ENCODE measurements at places on chromosomes 5 and 9.
A peak's percentile ranks its signal among the peaks of the same experiment; 100 is the strongest.

- peak; percentile 42 for DNase-seq
Observed at GRCh38 chr5:170466988-170467707, 36.7 kb upstream of the KCNIP1 start.

GRCh38 chr9:97570899-97571298 lies 62.3 kb downstream of the TSTD2 start:
- no peak for DNase-seq

GRCh38 chr5:144276034-144276822 lies 105.6 kb downstream of the KCTD16 start:
- DNase-seq, result no peak

DNA sequence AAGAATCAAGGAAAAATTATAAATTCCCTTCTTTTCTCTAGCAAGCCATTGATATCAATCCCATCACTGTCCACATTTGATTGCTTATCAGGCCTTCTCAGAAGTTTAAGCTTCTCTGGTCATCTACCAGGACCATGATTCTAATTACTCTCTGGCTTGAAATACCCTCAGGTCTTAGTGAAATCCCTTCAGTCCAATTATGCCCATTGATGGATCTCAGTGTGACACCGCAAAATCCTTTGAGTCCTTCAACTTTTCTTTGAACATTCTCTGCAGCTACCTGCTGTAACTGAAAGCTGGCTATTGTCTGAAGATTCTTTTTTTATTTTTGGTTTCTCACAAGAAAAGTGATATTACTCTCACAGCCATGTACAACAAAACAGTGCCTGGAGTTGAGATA lies 3.0 kb upstream of the CDH9 start:
- no peak for DNase-seq

DNA sequence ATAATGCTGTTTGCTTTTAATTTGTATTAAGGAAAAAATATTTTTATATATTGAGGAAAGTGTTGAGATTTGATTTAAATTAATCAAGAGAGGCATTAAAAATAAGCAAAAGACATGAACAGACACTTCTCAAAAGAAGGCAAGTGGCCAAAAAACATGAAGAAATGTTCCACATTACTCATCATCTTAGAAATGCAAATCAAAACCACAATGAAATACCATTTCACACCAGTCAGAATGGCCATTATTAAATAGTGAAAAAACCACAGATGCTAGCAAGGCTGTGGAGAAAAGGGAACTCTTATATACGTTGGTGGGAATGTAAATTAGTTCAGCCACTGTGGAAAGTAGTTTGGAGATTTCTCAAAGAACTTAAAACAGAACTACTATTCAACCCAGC lies 45.9 kb downstream of the RANBP17 start:
- DNase-seq, result no peak

DNA sequence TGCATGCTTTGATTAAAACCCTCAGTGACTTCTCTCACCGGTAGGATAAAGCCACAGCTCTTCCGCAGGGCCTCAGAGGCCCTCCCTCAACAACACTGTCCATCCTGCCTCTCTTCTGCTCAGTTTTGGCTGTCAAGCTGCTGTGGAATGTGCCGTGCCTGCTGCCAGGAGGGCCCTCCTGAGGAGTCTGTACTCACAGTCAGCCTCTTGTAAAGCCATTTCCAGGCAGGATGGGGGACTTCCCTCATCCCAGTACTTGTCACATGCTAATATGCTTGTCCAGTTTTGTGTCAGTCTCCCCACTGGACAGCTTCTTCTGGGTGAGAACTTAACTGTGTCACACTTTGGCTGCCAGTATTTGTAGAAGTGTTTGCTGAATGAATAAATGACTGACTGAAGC lies 13.9 kb upstream of the DDX41 start:
- no peak for DNase-seq

- no peak for DNase-seq
Observed at GRCh38 chr9:125634040-125634717, 72.8 kb downstream of the MAPKAP1 start.

DNA sequence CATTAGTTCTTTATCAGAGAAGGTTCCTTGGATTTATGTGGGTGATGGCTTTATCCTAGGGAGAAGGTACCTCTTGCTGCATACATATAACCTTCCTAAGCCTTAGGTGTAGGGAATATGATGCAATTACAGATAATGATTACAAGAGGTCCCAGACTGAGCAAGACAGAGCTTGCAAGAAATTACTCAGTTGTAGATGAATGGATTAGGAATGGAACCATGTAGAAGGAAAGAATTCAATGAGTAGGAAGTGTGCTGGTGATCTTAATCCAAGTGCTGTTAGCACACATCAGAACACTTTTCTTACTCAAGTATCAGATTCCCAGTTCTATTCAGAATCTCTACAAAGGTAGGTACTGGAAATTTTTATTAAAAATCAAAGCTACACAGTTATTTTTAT lies 2.5 kb downstream of the OR13F1 start:
- DNase-seq, result no peak

DNA sequence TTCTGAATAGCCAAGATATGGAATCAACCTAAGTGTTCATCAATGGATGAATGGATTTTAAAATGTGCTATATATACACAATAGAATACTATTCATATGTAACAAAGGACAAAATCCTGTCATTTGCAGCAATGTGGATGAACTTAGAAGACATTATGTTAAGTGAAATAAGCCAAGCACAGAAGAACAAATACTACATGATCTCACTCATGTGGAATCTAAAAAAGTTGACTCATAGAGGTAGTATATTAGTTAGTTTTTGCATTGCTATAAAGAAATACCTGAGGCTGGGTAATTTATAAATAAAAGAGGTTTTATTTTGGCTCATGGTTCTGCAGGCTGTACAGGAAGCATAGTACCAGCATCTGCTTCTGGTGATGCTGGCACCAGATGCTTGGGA lies 8.1 kb downstream of the CATSPER3 start:
- DNase-seq, result no peak

DNA sequence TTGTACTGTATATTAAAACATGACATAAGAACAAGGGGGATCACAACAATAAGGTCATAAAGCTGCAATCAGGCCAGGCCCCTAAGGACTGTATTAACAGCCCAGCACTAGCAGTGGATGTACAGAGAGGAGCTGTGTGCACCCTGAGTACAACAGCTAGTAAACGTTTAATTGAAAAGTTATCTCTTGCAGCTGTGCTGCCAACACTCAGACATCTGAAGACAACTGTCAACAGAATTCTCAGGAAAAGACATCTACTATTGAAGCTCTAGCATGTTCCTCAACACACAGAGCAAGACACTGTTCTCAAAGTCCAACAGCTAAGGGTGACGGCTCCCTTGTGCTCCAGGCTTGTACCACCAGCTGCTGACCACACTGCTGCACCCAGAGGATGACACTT lies 199.6 kb downstream of the DCP2 start:
- no peak for DNase-seq

GRCh38 chr9:16316456-16316855 lies 554.0 kb downstream of the BNC2 start:
- DNase-seq, result no peak

DNA sequence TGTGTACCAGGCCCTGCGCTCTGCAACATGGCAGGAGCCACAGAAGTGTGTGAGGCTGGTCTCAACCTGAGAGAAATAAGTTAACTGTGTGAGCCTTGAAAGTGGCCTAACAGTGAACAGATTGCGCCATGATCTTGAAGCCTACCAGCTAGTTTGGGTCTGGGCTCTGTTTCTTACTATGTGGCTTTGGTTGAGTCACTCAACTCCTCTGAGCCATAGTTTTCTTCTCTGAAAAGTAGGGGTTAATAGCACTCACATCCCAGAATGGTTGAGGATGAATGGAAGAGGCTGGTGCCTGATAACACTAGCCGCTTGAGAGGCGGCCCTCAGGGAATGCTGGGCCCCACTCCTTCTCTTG lies 121.5 kb downstream of the RGS3 start:
- DNase-seq, result no peak

- DNase-seq, result peak; percentile 61
Observed at GRCh38 chr5:21802869-21803490, 1050.2 kb downstream of the CDH12 start.

- DNase-seq, result no peak
Observed at GRCh38 chr5:38648703-38649291, 92.4 kb upstream of the LIFR start.

- no peak for DNase-seq
Observed at GRCh38 chr5:40046792-40047191, 622.0 kb upstream of the DAB2 start.

- DNase-seq, result no peak
Observed at GRCh38 chr9:136921307-136921706, 23.2 kb downstream of the FBXW5 start.

DNA sequence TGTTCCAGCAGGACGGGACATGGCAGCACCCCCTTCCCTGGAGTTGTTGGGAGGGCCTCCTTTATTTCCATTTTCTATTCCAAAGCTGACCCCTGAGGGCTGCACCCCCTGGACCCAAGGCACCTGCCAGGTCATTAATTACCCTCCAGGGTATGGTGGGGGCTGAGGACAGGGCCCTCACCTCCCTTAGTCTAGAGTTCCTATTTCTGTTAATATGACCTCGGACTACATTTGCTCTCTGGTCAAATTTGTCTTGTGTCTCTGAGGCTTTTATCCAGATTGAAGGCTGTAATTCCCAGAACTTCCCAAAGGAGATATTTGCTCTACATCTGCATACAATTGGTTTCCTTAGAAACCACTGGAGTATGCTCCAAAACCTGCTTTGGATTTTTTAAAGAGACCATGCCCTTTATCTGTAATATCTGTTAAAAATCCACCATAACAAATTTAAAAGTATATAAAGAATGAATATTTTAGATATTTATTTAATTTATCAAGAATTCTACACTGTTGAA lies 16.8 kb downstream of the PHF2 start:
- DNase-seq, result no peak

- DNase-seq, result peak; percentile 42
Observed at GRCh38 chr9:347667-348292, 133.1 kb downstream of the DOCK8 start.

DNA sequence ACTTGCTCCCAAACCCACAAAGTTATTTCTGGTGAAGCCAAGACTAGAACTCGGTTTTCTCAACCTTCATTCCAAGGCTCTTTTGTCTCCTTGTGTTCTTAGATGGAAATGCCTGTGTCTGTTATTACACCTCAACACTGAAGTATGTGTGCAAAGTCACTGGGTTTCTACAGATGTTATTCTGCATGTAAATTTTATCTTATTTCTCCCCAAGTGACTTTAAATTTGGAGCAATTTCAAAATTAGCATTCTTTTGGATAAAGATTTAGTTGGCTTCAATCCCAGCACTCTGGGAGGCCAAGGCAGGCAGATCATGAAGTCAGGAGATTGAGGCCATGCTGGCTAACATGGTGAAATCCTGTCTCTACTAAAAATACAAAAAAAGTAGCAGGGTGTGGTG lies 104.4 kb upstream of the GNA14 start:
- peak; percentile 57 for DNase-seq

- DNase-seq, result no peak
Observed at GRCh38 chr5:96967400-96967799, 31.5 kb downstream of the LNPEP start.

GRCh38 chr5:151810897-151811296 lies 39.1 kb downstream of the G3BP1 start:
- no peak for DNase-seq

DNA sequence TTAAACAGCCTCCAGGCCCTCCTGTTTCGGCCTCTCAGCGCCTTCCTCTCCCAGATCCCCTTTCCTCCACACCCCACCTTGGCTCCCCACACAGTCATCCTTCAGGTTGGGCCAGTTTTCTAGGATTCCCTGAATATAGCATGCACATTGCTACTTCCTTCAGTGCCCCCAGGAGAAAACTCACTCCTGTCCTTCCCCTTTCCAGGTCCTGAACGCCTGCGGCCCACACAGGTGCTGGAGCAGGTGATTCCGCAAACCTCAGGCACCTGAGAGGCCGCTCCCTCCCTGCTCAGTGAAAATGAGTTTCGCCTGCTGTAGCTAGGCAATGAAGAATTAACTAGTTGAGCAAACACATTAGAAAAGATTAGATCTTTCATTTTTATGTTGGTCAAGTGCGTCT lies 185.0 kb downstream of the MED10 start:
- DNase-seq, result no peak

GRCh38 chr9:123099042-123099441 lies 65.6 kb downstream of the GPR21 start:
- no peak for DNase-seq

DNA sequence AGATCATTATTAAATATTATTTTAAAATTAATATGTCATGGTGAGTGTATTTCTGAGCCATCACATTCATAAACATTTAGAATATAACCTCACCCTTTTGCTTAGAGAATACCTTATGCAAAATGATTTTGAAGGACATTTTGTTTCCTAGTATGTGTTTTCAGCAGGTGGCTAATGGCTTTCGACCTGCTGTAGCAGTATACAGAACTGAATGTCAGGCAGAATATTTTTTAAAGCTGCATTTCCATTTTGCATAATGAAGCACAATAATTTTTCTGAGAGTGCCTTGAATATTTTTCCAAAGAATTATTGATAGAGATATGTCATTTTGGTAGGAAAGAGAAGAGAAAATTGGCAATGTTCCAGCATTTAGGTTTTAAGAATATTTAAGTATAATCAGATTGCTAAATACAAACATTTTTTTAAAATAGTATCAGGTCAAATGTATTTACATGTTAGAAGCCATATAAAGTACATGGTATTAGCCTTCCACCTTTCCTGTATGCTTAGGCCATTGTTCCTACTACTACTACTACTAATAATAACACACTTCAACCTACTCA lies 42.3 kb downstream of the PAM start:
- no peak for DNase-seq

DNA sequence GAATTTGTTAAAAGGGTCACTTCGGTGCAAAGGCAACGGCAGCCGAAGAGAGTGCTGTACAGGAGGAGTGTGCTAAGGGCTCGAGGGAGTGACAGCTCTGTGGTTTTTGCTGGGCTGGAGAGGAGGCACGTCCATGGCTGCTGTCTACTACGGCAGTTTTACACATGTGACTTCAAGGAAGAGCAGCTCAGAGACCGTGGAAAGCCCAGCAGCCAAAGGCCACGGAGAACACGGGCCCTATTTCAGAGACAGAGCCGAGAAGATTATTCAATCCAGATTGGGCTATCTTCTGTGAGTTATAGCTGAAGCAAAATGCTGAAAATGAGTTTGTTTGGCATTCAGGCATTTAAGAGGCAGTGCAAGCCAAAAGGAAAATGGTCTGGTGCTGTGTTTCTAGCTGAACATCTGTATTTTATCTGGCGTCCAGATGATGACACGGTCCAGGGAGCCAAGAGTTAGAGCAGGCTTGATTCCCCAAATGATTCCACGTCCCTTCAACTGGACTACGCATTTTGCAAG lies 96.4 kb downstream of the RFK start:
- DNase-seq, result no peak

GRCh38 chr9:127950513-127951289 lies 13.0 kb upstream of the DPM2 start:
- DNase-seq, result no peak

DNA sequence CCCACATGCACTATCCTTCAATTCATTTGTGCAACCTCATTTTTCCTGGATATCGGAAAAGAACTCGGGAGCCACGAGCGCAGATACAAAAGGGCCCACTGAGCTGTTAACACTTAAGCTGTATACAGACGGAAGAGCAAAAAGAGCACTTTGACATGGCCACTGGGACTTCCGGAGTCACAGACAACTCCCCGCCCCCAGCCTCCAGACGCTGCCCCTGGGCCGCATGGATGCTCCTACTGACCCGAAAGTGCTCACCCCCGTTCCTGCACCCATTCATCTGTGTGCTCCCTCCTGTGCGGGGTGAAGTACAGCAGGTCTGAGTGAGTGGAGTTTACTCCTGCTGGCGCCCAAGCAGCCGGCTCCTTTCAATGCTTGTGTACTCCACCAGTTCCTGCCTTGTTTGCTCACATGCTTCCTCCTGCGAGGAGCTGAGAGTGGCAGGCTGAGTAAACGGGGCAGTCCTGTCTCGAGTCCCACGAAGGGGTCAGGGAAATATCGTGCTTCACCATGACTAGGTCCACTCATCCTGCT lies 901.0 kb upstream of the CTNND2 start:
- DNase-seq, result no peak
